ENCODE measurements at places on chromosomes 6 and 20. TPM values are rescaled to one million over a fixed set of nuclear protein-coding genes. Genes with fewer than 3 reads are reported as not detected.

The BFSP1 gene
- 3.5 TPM for total RNA-seq

DNA sequence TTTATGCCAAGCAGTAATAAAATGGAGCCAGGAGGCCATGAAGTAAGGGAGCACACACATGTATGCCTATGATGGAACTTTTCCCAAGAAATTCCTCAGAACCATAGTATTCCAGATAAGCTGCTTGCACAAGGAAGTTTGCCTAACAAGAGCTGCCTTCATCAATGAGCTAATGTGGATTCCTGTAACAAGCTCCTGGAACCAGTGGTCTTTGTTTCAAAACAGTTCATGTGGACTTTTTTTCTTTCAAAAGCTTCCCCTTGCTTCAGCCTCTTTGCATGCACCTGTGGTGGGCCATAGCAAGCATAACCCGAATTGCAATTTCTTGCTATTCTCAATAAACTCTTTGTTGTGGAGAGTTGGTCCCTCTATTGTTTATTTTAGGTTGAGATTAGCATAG is 359.6 kb downstream of the UTRN start:
- DNase-seq, result peak; percentile 78

The MOG gene
- total RNA-seq, result not detected

The TRIM10 gene
- not detected for total RNA-seq

The TOMM34 gene
- 7.0 TPM for total RNA-seq

The E2F1 gene
- total RNA-seq, result 23.7 TPM

GRCh38 chr20:2179233-2179580 is 77.6 kb downstream of the STK35 start:
- no peak for DNase-seq

DNA sequence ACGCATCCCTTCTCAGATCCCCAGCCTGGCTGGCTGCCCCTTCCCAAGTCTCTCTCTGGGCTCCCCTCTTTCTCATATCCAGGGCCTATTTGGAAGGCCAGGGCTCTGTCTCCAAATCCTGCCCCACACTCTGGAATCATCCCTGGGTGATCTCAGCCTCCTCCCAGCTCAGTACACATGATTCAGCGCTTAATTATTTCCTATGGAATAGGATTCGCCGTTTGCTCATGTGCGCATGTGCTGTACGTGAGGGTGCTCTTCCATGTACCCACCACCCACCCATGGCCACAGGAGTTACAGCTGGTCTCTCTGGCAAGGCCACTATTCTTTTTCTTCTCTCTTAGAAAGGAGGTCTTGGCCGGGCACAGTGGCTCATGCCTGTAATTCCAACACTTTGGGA is 81.7 kb upstream of the FOXP4 start:
- DNase-seq, result peak; percentile 11

- DNase-seq, result peak; percentile 67
Measured at GRCh38 chr6:142984386-142984785, 39.4 kb upstream of the HIVEP2 start.

GRCh38 chr20:24667689-24668383 is 198.4 kb downstream of the SYNDIG1 start:
- no peak for DNase-seq

GRCh38 chr20:46994341-46994740 is 99.7 kb downstream of the EYA2 start:
- no peak for DNase-seq

The ME1 gene
- 17.0 TPM for total RNA-seq

- DNase-seq, result no peak
Measured at GRCh38 chr20:6686171-6686570, 81.3 kb upstream of the BMP2 start.

The ADGB gene
- total RNA-seq, result not detected

GRCh38 chr6:147530132-147531060 is 21.9 kb downstream of the SAMD5 start:
- DNase-seq, result no peak

The OOEP gene
- not detected for total RNA-seq

DNA sequence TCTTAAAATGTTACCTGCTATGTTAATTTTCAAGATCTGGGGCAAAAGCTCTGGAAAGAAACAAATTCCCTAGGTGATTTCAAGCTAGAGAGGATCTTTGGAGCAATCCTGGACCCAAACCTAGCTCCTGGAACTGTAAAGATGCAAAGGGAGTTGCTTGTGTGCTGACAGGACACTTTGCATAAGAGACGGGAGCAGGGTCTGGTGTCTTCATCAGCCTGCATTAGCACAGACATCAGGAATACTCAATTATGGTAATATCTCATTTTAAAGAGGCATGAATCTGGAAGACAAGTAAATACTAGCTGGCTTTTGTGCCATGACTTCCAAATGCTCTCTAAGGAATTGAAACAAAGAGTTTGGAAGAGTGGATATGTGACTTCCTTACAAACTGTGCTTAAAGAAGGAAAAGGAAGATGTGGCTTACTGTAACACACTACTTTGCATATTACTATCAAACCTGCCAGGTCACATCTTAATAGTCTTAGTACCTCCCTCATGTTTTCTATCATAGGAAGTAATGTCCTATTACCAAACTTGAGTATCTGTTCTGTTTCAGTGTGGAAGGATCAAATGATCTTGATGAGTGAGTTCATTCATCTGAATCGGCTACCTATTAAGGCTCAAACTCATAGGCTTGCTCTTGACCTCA is 193.4 kb downstream of the ALDH8A1 start:
- DNase-seq, result no peak

- DNase-seq, result no peak
Measured at GRCh38 chr6:21519642-21520041, 73.9 kb upstream of the SOX4 start.

The STMND1 gene
- total RNA-seq, result not detected

DNA sequence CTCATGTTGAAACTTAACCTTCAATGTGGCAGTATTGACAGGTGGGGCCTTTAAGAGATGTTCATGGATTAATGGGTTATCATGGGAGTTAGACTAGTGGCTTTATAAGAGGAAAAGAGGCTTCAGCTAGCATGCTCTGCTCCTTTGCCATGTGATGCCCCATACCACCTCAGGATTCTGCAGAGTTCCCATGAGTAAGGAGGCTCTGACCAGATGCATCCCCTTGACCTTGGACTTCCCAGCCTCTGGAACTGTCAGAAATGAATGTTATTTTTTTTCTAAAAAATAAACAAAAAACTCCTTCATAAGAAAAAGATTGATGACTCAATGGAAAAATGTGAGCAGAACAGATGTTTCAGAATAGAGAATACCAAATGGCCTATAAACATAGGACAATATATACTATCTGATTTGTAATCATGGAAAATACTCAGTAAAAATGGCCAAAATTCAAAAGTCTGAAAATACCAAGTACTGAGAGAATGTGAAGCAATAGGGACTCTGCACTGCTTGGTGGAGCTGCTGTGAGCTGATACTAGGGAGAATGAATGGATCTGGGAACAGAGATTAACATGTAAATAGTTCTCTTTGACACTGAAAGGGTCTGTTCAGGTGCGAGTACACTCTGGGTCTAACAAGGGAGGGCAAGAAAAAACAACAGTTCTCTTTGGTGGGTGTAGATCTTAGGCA is 7.4 kb upstream of the TRIM39 start:
- DNase-seq, result no peak

DNA sequence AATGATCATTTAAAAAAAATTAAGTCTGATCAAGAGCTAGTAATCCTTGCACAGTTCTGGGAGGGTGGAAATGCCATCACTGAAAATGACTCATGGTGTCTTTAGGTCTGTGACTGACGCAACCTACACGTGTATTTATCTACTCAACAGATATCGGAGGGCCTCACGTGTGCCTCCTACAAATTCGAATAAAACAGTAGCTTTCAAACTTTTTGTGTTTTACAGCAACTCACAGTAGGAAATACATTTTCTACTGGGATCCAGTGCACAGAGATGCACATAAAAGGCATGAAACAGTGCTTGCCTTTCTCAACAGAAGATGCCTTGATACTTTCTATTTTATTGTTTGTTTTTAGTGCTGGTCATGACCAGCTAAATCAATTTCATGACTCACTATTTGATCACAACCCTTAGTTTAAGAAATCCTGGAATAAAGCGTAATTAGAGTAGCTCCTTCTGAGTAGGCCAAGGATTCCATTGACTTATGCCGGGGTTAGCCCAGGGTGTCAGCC is 210.0 kb upstream of the SNX9 start:
- peak; percentile 87 for DNase-seq

The NCOA3 gene
- total RNA-seq, result 53.3 TPM

DNA sequence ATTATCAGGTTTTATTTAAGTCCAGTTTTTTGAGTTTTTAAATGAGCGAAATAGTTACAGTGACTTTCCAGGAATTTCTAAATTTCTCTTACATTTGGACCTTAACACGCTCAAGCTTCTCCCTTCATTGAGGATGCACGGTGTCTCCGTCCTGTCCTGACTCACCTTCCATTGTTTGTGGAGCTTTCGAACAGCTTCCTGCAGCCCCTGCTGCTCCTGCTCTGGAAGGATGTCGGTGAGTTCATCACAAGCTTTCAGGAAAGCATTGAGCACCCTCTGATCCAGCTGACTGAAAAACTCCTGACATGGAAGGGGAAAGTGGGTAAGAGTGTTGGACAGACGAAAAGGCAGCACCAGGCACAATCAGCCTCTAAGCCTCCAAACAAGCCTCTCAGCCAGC is 183.7 kb downstream of the SYNE1 start:
- no peak for DNase-seq

- peak; percentile 7 for DNase-seq
Measured at GRCh38 chr6:110566346-110567125, 90.1 kb upstream of the SLC22A16 start.

GRCh38 chr6:167984876-167985604 is 12.4 kb upstream of the KIF25 start:
- DNase-seq, result no peak

All from fibroblast of the aortic adventitia (primary cell).